ENCODE measurements at places on chromosomes 5 and 9.

GRCh38 chr5:96946381-96946780, 10.5 kb downstream of the LNPEP start:
- DNase-seq: no peak

- DNase-seq: no peak
Observed at GRCh38 chr5:85132269-85132668, 747.6 kb upstream of the EDIL3 start.

GRCh38 chr9:36560771-36561170, 11.9 kb upstream of the MELK start:
- DNase-seq: no peak

DNA sequence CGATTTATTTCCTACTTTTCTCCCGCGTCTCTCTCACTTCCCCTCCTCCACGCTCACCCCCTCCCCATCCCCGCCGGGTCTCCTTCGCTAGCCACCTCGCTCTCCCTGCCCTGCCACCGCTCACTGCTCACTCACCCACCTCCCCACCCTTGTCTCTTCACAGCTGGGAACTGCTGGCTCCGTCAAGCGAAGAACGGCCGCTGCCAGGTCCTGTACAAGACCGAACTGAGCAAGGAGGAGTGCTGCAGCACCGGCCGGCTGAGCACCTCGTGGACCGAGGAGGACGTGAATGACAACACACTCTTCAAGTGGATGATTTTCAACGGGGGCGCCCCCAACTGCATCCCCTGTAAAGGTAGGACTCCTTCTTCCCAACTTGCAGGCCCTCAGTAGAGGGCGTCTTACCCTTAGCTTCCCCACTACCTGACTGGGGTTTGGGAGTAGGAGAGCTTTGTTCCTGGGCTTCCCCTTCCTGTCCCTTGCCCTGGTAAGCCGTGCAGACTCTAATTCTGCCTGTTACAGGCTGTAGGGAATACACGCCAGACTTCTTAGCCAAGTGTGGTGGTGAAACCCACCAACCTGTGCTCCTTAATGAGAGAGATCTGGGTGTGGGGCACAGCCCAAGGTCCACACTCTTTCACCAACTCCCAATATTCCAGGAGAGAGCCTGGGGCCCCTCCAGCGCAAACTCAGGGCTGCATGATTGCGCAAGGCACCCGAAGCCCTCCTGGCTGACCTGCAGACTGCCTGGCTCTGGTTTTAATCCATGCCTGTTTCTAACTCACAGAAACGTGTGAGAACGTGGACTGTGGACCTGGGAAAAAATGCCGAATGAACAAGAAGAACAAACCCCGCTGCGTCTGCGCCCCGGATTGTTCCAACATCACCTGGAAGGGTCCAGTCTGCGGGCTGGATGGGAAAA, 2.5 kb downstream of the FST start:
- no peak for DNase-seq

DNA sequence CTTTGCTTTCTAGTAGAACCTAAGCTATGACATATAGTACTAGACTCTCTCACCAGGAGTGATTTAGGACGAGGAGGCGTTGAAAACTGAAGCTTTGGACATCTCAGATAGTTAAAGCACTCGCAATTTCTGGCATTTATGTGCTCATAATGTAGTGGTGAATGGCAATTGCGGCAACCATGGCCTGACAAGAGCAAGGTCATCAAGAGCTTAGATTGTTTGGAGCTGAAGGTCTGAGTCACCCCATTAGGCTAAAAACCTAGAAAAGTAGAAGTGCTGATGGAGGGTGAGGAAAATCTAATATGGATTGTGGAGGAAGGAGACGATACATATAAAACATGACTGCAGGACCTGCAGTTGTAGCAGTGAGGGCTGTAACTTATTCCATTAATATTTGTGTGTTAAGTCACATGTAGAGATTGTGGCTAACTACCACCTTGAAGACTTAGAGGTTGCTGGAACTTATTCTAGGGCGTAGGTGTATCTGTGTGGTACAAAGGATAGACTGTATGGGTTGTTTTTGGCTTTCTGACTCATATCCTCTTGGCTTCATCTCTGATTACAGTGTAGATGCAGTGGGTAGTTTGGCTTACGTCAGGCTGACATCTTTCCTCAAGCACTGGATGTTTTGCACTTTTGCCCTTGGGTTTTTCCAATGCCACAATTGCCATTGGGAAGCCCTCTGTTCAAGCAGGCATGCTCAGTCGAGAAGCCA, 138.9 kb upstream of the CDKN2B start:
- DNase-seq: no peak

- no peak for DNase-seq
Observed at GRCh38 chr5:105088961-105089360, 1526.4 kb upstream of the NUDT12 start.

Measured in T-helper 17 cell (primary cell).